Stimulated activated CD8-positive, alpha-beta memory T cell treated with anti-CD3 and anti-CD28 coated beads, Interleukin-15, amount 100 ng/mL, for 1 hour (primary cell): ENCODE measurements at places on chromosomes 7 and 10.

- DNase-seq = no peak
These were observed 205.3 kb upstream of the HDAC9 start for GRCh38 chr7:18290223-18290622.

DNA sequence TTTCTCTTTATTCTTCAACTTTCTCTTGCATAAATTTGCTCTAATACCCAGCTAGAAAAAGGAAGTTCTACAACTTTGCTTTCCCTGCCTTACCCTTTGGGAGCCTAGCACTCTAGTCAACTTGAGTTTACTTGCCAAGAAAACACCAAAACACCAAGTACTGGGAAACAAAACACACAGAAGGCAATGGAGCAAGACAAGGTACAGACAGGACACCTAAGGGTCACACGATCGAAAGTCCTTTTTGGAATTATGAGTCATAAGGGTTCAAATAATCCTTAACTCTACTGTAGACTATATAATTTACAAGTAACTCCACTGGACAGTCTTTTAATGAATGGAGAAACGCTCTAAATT is 42.6 kb upstream of the ANAPC16 start:
- no peak for DNase-seq

- DNase-seq = no peak
These were observed 242.4 kb upstream of the GLI3 start for GRCh38 chr7:42479452-42479815.

DNA sequence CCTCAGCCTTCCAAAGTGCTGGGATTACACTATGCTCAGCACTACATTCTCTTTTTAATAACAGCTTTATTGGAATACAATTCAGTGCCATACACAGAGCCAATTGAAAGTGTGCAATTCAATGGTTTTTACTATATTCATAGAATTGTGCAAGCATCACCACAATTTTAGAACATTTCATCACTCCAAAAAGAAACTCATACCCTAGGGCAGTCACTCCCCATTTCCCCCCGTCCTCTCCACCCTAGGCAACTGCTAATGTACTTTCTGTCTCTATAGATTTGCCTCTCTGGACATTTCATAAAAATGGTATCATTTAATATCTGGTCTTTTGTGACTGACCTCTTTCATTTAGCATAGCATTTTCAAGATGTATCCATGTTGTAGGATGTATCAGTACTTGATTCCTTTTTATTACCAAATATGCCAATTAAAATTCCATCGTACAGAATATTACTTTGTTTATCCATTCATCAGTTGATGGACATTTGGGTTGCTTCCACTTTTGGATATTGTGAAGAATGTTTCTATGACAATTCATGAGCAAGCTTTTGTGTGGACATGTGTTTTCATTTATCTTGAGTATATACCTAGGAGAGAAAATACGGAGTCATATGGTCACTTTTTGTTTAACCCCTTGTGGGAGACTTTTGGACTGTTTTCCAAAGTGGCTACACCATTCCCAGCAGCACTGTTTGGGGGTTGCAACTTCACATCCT is 6.3 kb upstream of the XPNPEP1 start:
- DNase-seq = no peak

GRCh38 chr10:25600651-25601050 is 333.4 kb upstream of the MYO3A start:
- no peak for DNase-seq

GRCh38 chr7:69681181-69681580 is 82.9 kb downstream of the AUTS2 start:
- no peak for DNase-seq

DNA sequence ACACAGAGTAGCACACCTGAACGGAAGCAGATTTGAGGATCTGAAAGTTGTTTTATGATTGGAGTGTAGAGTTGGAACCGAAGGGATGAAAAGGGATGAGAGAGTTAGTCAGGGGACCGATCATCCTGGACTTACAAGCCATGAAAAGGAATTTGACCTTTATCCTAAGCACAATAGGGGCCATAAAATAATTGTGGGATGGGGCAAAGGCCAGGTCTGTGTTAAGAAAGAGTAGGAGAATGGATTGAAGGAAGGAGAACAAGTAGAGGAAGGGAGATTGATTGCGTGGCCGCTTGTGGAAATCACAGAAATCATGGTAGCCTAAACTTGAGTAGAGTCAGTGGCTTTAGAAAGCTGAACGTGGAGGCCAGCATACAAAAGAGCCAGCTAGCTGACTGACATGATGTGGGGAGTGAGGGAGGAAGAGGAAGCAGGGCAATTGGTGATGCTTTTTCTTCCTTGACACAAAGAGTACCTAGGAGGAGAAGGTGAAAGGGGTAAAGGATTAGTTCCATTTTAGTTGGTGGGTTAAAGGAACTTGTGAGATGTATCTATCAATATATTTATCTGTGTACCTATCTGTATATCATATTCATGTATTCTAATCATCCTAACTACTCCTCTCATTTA is 67.1 kb upstream of the RPA3 start:
- DNase-seq = no peak

DNA sequence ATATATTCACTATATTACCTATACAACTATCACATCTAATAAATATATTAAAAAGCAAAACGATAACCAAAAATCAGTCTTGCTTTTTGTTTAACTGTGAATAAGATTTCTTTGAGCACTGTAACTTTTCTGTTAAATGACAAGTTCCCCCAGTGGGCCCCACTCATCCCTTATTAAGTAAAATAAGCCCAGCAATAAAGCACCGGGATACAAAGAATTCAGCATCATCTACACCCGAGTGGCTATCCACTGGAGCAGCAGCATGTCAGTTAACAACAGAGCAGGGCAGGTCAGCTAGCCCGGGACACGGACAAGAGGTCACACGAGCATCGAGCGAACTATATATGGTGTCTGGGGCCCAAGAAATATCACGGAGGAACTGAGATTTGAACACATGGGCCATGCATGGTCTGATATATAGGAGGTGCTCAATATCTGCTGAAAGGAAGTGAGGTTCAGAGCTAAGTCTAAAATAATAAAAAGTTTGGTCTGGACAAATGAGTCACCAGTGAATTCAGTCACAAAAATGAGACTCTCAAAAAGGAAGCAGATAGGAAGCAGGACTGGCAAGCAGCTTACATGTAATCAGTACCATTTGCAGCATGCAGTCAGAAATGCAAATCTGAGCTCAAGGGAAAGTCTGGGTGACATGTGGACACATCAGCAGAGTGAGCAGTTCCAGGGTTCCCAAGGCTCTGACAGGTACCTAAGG is 4.1 kb downstream of the ERCC6 start:
- DNase-seq = no peak

GRCh38 chr7:45888993-45889366 is 692 bp downstream of the IGFBP1 start:
- no peak for DNase-seq

GRCh38 chr7:28348636-28349035 is 63.7 kb upstream of the CREB5 start:
- DNase-seq = no peak
